ENCODE measurements at places on chromosomes 1 and 21.

DNA sequence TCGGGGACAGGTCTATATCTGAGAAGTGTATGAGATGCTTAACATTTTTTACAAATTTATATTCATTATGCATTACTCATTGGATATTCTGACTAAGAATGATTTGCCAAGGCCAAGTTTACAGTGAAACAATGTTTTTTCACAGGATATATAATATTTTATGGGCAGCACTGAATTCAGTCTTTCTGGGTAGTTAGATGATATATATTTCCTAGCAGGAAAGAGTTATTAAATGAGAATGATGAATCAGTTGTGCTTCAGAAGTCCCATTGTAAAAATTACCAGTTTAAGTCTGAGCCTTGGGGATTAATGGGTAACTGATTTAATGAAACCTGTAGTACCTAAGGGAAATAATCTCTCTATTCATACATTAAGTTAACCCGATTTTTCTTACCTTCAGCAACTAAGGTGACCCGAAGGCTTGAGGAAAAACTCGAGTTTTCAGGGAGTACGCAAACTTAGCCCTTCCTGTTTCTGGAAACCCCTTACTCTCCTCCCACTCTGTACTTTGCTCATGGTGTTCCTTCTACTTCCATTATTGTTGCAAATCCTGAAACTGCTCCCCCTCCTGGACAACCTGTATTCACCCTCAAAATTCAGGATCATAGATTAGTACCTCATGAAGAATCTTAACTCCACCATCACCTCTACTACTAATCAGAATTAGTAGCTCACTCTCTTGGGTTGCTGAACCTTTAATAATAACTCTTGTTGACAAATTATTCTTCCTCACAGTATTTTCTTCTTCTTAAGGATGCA lies 135.1 kb downstream of the AK5 start:
- no peak for DNase-seq

DNA sequence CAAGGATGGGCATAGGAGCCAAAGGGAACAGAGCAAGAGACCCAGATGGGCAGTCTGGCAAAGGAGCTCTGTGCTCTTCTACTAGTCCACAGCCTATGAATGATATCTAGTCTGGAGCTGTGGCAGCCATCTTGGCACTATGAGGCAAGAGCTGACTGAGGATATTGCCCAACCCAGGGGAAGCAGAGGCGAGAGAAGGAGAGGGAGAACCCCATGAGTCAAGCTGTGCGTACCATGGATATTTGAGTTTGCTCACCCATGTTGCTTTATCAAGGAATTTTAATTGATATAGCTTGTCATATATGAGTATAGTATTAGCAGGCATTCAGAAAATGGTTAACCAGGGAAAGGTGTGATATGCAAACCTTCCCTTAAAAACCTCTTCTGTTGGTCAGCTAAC lies 420.9 kb downstream of the PRDM2 start:
- DNase-seq = no peak

GRCh38 chr1:114015075-114015474 lies 35.8 kb downstream of the OLFML3 start:
- DNase-seq = no peak

DNA sequence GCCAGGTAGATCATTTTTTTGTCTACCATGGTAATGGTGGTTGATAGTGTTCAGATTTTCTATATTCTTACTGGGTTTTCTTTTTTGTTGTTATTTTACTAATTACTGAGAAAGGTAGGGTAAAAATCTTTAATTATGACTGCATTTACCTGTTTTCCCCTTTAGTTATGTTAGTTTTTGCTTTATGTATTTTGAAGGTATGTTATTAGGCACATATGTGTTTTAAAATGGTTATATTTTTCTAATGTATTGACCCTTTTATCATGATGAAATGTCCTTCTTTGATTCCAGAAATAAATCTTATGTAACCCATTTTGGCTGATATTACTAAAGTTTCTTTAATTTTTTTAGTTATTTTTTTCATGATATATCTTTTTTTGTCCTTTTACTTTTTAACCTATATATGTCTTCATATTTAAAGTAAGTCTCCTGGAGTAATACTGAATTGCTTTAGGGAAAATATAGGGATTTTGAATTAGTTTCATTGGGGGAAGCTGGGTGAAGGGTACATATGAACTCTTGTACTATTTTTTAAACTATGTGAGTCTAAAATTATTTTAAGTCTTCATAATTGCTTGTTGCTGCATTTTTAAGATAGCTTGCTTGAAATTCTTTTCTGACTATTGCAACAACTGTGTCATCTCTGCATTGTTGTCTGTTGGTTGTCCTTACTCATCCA lies 22.4 kb downstream of the SLC35A3 start:
- DNase-seq = no peak

DNA sequence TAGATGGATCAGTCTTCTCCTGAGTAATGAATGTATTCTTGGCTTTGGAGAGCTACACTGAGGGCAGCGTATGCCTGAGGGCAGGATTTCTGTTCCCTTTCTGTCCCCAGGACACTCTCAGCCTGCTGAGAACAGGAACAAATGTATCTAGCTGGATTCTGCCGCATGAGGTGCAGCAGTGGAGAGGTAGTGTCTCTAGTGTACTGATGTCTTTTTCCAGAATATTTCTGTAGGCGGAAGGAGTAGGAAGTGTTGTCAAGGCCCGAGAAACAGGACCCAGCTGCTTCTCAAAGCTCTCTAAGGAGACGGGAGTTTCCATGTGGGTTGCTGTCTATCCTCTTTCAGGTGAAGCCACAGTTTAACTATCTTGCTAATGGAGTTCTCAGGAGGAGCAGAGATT lies 65.5 kb downstream of the MT1HL1 start:
- DNase-seq = no peak

DNA sequence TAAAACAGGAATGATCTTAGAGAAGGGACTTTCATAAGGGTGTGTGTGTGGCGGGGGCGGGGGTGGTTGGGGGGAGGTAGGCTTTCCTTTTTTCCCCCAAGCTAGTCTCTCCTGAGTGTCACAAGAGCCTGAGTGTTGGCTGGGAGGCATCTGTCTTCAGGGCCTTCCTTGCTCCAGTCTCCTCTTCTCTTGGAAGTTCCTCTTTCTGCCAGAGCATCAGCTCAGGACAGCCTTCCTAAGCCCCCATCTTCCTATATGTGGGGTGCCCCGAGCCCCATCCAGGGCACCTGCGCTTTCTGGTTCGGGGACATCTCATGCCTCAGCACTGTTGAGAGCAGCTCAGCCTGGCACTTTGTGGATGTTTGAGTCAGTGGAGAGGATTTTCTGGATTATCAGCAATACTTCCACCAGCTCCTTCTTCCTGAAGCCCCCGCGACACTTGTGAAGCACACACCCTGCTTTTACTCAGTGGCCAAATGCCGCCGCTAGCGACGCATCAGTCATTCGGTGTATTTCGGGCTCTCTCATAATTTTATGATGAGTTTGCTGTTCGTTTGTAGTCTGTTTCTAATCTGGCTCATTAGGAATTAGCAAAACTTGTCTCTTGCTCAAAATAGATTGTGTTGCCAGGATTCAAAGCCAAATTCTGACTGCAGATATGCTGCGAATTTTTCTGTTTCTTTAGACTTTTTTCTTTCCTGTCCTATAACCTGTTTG lies 61.7 kb downstream of the GALNT2 start:
- DNase-seq = no peak

DNA sequence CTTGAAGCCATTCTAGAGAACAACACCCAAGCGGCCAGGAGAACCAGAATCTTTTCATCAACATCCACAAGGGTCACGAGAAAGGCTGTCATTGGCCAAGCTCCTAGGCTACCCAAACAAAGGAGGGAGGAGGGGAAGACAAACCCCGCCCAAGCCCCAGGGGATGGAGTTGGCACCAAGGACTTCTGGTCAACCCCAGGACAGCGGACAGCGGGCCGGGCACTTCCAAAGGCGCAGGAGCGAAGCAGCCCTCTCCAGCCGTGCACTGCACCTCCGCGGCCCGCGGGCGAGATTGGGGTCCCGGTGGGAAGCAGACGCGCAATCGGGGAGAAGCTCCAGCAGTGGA lies at the start of gene CLIC6:
Gene CLIC6 (plus strand): TSS at position 192 of the 346 bp plus-strand sequence. CDS start 395 bp downstream, outside the sequence.
- no peak for DNase-seq

DNA sequence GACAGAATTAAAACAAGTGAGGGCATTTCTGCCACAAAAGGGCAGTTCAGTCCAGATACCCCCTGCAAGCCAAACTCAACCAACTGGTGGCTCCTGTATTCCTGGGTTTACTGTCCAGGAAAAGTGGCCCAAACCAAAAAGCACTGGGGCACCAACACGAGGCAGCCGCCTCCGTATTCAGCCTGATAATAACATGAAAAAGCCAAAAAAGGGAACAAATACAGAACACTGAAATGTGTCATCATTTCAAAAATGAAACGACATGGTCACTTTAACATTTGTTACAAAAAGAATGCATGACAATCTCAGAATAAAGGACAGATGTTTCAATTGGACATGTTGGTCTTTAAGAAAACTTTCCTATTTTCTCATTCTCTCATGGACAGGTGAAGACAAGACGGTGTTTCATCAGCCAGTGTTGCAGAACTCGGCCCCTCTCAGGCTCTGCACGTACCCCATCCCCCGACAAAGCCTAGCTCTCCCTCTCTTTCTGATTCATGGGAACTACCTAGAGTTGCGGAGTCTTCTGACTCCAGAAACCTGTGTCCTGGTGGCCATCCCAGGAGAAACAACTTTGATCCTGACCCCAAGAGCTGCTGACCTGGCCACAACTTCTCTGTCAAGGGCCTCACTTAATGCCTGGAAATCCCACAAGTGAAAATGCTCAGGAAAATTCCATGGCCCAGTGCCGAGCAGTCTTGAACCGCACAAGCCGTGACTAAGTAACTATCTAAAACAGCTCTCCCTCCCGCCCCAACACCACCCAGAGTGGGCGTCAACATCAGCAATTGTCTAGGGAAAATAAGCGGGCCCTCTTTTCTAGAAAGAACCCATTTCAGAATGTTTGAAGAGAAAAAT lies 27.1 kb downstream of the ZBTB17 start:
- peak; percentile 69 for DNase-seq

DNA sequence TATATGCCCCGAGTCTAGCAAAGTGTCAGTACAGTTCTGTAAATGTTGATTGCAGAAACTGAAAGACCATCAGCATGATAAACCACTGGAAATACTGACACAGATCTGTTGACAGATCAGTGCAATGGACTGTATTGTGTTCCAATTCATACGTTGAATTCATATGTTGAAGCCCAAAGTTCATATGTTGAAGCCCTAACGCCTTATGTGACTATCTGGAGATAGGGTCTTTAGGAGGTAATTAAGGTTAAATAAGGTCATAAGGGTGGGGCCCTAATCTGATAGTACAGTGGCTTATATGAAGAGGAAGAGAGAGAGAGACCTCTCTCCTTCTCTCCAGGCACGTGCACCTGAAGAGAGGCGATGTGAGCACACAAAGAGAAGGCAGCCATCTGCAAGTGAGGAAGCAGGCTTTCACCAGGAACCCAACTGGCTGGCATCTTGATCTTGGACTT lies 144.7 kb downstream of the MRPL39 start:
- DNase-seq = no peak

- DNase-seq = no peak
These were observed 526.0 kb upstream of the ADGRL4 start for GRCh38 chr1:79532555-79532954.

DNA sequence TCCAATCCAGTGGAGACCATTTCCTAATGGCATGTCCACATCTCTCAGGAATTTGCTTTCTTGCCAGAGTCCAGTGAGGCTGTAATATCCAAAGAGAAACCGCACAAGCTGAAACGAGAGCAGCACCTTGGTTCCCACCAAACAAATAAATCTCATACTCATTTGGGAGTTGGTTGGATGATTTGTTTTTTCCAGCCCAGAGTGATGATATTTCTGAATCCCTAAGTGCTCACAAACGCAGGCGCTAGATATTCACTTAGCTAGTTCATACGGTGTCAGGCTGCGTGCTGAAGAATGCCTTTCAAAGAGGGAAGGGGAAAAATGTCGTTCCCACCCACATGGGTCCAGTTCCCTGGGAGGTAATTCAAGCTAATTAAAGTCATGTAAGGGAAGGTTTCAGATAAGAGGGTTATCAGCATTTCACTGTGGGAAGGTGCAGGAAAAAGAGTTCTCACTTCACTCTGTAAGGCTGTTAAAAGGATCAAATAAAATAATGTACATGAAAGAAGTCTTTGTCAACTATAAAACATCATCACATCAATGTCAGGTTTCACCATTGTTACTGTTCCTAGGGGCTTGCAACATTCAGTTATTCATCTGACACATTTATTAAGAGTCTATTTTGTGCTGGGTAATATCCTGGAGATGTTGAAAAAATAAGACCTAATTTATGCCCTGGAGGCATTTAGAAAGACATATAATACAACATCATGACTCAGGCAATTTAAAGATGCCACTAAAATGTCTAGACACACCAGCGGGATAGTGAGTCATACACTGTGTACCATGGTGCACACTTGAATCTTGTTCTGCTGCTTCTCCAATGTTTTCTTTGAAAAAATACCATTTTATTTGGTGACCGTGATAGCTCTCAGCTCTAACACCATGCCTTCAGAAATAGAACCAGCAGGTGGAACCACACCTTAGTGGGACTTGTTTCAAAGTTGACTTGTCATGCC lies 19.3 kb downstream of the DPT start:
- peak; percentile 17 for DNase-seq

DNA sequence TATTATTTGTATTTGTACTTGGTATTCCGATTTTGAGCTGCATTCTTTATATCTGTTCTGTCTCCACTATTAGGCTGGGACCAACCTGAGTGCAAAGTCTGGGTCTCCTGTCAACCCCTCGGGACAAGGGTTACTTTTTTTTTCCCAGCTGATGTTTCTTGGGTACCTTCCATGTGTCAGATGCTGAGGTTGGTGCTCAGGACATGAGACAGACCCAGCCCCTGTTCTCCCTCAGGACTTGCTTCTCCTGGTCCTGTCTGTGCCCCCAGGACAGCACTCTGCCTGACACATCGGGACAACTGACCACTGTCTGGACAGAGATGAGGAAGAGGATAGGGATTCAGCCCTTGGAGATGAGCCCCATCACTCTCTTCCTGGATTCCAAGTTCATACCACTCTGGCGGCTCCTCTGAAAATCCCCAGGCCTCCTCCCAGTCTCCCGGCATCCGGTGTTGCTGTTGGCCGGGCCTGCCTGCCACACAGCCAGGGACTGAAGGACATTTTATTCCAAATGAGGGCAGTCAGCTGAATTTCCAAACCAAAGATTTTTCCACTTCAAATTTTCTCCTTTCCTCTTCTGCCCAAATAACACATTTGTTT lies 55.6 kb upstream of the FMOD start:
- no peak for DNase-seq

GRCh38 chr1:41716188-41717130 lies 202.3 kb downstream of the HIVEP3 start:
- DNase-seq = no peak

DNA sequence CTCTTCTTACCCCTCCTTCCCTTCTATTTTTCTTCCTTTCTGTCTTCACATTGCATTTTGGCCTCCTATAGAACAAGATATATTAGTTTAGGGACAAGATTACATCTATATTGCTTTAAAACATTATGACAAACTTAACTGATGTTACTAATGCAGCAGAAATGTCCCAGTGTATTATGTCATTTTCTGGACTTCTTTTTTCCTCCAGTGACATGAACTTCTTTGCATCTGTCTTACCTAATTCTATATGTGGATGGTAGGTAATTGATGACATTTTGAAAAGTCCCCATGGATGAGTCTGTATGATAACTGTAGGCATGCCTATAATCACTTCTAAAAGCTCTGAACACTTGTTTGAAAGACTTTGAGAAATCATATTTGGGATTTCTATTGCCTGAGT lies 89.5 kb downstream of the FNBP1L start:
- no peak for DNase-seq
